ENCODE measurements at places on chromosomes 16 and 17.

GRCh38 chr16:86044241-86044671, 145.3 kb downstream of the IRF8 start:
- DNase-seq = no peak

- no peak for DNase-seq
Measured at GRCh38 chr17:73559532-73559931, 84.7 kb downstream of the SDK2 start.

- no peak for DNase-seq
Measured at GRCh38 chr17:28972437-28972836, 21.1 kb upstream of the PHF12 start.

GRCh38 chr16:71201556-71201955, 29.0 kb downstream of the HYDIN start:
- DNase-seq = no peak

GRCh38 chr16:20734056-20734455, 7.6 kb downstream of the THUMPD1 start:
- DNase-seq = no peak

DNA sequence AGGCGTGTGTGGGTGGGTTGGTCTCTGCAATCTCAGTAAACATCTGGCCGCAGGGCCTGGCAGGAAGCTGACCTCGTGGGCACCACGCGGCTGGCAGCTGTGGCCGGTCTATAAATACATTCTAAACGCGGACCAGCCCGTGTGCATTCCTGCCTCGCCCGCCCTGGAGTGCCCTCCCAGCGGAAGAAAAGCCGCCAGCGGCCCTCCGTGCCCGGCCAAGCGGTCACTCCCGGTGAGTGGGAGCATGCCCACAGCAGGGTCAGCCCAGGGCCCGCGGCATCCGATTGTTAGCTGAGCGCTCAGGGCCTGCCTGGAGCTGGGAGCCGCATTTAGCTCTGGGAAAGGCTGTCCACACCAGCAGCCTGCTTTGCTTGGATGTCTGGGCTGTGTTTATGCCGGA, 10.3 kb downstream of the ZNF469 start:
- no peak for DNase-seq
